ENCODE measurements at places on chromosomes 1 and 21.

- DNase-seq, result no peak
Measured at GRCh38 chr1:177880339-177880891, 89.4 kb downstream of the SEC16B start.

DNA sequence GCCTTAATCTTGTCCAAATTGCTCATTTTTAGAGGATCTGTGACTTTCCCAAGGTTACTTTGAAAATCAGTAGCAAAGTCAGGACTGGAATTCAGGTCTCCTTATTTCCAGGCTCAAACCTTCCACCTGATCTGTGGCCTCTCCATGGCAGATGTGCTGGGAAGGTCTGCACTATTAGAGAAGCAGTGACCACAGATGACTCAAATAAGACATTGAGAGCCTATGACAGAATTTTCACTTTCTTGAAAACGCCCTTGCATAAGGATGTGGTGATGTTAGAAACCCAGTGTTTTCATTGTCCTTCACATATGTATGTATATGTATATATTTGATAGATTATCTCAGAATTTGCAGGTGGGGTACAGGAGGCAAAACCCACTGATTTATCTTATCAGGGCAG, 45.3 kb downstream of the TTC39A start:
- DNase-seq, result no peak

DNA sequence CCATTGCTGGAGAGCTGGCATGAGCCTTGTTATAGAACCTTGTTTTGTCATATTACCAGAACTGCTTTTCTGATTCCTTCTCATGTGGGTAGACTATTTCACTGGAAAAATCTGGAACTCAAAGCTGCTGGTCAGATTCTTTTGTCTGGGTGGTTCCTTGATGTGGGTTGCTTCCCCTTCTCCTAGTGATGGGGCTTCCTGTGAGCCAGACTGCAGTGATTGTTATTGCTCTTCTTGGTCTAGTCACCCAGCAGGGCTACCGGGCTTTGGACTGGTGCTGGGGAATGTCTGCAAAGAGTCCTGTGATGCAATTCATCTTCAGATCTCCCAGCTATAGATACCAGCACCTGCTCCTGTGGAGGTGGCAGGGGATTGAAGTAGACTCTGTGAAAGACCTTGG, 59.4 kb downstream of the GPR137B start:
- DNase-seq, result no peak

- DNase-seq, result no peak
Measured at GRCh38 chr1:30615076-30615795, 108.1 kb downstream of the MATN1 start.

DNA sequence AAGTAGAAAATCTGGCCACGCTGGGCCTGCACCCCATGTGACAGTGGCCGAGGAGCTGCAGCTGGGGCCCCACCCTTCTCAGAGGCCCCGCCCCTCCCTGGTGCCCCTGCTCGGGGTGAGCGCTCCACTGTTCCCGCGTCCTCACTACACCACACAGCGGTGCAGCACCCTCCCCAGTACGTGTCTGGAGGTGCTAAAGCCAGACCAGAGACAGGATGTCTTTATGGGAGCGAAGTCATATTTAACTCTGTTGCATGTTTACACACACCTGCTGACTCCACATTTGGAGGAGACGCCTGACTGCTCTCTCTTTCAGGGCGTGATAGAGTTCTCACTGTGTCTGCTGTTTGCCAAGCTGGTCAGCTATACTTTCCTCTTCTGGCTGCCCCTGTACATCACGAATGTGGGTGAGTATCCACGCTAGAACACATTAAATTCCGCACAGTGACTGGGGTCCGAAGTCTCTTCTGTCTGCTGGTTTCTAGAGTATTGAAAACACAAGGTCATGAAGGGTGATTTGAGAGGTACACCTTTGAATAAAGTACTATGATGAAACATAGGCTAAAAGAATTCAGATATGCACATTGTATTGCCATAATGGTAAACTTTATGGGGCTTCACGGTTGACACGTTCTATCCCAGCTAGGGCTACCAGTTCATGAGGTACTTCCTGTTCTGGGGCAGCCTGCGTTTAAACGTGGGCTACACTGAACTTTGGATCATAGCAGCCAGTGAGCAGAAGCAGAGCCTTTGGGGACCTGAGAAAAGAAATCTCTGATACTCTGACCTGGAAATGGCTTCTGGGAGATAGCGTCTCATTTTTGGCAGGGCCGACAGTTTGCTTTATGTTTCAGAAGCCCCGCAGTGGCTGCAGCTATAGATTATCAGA, 48.4 kb downstream of the SLC37A1 start:
- no peak for DNase-seq

DNA sequence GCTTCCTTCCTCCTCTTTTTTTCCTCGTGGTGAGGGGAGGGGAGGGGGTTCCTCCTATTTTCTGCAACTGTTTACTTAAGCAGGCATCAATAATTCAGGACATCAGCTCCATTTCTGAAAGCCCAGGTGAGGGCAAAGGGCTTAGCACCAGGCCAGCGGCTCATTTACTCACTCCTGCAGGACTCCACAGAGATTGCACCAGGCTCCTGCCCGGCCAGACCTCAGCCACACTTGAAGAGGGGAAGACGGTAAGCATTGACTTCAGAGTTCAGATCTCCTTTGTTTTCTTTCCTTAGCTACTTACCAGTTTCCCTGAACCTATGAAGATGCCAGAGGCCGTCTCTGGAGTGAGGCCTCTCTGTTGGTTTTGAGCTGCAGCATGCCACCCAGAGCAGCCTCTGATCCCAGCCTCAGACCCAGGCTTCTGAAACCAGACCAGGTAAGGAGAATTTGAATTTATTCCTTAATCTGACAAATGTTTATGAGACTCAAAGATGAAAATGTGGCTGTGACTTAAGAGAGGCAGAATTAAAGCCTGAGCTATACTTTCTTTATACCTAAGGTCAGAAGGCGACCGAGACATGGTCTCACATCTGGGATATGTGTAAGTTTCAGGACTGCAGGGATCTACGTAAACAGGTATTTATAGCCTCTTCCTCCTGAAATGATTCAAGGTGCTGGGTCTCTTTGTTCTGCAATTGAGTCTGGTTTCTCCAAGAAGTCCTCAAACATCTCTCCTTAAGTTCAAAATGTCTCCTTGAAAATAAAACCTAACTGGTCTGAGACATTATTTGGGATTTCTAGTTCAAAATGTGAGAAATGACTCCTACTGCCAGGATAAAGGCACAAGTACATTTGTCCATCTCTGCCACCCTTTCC, 272.5 kb upstream of the RUNX1 start:
- no peak for DNase-seq

GRCh38 chr1:84961316-84961715, 35.6 kb downstream of the MCOLN2 start:
- DNase-seq, result no peak

GRCh38 chr1:238789916-238790667, 596.3 kb upstream of the CHRM3 start:
- no peak for DNase-seq

DNA sequence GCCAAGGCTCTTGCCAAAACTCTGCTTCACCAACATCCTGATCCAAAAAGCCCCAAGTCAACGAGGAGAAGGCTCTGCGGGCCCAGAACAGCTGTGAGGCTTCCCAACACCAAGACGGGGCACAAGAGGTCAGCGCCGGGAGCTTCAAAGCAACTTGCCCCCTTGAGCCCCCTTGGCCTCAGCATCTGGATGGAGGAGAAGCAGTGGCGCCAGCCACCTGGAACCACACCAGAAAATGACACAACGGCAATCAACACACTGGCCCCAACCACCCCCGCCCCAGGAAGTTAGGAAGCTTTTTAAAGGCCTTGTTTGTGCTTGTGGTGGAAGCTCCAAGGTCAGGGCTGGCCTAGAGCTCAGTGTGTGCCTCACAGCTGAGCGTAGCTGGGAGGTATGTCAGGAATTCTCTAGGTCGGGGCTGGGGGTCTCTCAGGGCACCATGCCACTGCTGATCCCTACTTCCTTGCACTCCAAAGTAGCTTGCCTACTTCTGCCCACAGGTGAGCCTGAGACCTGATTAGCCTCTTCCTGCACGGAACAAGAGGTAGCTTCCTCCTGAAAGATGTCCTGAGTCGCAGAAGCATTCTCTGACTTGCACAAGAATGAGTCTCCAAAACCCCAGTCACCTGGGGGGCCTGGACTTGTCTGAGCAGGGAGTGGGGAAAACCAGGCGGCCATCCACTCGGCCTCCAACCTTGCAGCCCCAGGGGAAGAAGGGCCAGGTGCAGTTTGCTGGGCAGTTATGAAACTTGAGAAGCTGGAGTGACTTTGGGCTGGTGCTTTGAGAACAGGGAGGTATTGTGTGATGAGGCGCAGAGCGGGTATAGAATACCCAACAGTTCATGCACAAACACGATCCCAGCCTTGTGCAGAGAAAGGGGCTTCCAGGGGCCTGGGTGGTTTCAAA, 9.7 kb upstream of the SRP9 start:
- no peak for DNase-seq

DNA sequence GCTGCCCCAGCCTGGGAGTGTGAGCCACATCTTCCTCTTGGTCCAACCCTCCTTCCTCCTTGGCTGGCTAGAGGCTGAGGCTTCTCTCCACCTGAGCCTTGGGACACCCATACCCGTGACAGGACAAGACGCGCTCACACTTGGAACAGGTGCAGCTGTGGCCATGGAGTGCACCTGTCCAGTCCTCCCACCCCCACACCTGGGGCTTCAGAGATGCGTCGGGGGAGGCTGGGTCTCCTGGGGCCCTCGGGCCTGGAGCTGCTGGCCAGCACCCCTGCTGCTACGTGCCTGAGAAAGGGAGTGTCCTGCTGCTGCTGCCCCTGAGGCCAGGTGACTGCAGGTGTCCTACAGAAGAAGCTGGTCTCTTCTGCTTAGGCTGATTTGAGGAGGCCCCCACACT, 37.0 kb upstream of the TMEM52 start:
- DNase-seq, result no peak

DNA sequence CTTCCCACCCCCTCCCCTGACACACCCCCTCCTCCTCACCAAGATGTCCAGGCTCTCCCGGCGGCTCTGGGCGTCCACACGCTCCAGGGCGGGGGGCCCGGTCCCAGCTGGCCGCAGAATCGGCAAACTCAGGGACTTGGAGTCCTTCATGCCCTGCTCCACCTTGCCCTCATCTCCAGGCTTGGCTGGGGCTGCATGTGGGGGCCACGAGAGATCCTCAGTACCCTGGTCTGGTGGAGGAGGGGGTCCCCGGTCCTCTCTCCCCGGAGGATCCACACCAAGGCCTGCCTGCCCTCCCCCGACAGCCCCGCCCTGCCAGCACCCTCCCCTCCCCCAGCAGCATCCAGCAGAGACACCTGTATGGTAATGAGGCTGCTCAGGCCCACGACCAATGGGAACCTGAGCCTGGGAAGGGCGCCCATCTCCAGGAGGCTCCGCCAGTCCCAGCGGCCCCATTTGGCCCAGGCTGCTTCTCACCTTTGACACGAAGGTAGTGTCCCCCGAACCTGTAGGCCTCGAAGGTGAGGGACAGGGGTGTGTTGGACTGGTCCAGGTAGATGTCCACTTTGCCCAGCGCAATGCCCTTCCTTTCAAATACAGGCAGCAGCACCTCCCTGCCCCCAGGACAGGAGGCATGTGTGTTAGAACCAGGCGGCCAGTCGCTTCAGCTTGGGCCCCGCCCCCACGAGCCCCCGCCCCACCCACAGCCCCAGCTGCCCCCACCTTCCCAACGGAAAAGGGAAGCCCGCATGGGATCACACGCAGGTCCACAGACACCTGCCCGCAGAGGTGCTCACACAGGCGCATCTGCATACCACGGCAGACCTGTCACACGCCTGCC, 8.2 kb upstream of the TNFRSF25 start:
- no peak for DNase-seq

DNA sequence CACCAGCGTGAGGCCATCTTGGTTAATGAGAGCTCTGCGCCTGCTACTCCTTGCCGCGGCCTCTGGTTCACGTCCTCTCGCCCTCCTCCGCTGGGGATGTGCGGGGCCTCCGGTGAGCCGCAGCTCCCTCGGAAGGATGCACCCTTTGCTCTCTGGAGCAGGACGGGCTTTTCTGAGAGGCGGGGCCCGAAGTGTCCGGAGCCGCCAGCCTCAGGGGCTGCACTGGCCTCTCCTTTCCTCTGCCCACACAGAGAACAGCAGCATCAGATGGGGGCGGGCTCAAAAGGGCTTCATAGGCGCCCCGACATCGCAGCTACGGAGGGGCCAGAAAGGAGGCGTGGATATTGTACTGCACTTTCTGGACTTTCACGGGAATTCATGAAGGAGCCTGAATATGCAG, 284.7 kb downstream of the CAMTA1 start:
- DNase-seq, result no peak

- DNase-seq, result no peak
Measured at GRCh38 chr1:14113841-14114567, 414.0 kb downstream of the PRDM2 start.

- DNase-seq, result no peak
Measured at GRCh38 chr1:39882152-39882551, 1.2 kb downstream of the TRIT1 start.

- no peak for DNase-seq
Measured at GRCh38 chr1:111847466-111847865, 91.8 kb downstream of the DDX20 start.

DNA sequence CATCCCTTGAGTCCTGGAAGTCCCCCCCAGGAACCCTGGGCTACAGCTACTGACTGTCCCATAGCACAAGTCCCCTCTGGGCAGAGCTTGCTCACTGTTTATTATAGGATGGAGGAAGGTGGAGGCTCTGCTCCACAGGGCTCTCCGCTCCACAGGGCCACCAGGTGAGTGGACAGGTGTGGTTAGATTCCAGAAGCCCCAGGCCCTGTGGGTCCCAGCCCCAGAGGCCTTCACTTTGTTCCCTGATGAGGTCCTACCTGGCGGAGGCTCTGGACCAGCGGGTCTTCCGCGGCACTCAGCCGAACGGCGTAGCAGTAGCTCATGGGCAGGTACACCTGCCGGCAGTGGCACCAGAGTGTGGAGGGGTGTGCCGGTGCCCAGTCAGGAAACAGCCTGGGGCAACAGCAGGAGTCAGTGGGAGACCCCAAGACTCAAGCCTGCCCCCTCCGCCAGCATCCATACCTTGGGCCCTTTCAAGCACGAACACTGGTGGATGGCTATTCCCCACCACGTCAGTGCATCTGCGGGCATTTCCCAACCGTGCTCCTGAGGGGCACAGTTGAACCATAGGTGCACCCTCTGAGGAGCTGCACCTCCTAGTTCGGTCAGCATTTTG, 12.3 kb downstream of the LSS start:
- no peak for DNase-seq

GRCh38 chr1:33268457-33268856, 12.2 kb downstream of the ZNF362 start:
- DNase-seq, result no peak

GRCh38 chr1:175947771-175948170, 204.4 kb upstream of the TNR start:
- DNase-seq, result no peak

DNA sequence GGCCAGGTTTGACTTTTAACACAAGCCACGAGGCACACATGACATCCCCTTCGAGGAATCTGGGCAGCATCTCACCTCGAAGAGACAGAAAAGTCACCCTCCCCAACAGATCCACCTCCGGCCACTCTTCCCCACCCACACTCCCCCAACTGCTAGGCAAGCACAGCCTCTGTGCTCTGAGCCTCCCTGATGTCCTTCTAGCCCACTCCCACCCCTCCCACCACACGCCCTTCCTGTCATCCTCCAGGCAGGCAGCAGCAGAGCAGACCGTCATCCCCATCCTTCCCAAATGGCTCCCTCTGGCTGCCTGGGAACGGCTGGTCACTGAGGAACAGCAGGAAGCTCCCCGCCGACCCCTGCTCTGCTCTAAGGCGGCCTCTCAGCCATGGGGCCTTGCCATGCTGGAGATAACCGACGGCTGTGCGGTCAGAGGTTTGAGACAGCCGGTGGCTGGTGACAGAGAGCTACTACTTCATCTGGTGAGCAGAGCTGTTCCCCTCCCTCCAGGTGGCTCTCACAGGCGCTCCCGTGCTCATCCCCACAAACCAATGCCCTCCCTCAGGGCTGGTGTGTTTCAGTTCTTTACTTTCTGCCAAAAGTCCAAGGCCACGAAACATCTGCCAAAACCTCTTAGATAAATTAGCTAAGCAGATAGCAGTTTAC, 25.6 kb downstream of the NPHP4 start:
- DNase-seq, result no peak

Data from stimulated activated CD4-positive, alpha-beta T cell treated with anti-CD3 and anti-CD28 coated beads, TNF-alpha, amount 100 ng/mL, for 24 hours (primary cell).